ENCODE measurements at places on chromosomes 2 and 18.

- DNase-seq = no peak
Observed at GRCh38 chr2:1755436-1756191, 11.3 kb upstream of the PXDN start.

DNA sequence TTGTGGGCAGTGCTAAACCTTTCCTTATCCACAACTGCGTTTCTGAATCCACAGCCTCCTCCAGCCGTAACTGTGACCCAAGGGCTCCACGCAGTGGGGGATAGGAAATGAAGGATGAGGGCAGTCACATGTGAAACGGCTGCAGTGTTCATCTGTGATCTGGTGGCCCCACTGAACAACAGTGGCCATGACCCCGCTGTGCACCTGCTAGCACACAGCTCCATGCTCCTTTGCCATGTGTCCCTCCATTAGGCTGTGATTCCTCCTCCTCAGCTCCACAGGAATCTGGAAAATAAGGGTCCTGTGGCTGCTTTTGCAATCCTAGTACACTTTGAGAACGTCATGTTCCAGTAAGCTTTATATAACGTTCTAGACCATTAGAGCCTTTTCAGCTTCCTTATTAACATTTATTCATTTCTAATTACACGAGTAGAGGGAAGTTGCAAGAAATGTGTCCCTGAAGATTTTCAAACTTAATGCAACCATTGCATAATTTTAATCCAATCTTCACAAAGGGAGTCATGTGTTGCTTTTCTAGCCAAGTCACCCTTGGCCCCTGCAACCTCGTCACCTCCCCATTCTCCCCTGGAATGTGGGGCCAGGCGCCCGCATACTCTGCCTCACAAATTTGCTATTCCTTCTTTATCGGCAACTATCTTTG, 7.1 kb upstream of the NAPG start:
- DNase-seq = no peak

DNA sequence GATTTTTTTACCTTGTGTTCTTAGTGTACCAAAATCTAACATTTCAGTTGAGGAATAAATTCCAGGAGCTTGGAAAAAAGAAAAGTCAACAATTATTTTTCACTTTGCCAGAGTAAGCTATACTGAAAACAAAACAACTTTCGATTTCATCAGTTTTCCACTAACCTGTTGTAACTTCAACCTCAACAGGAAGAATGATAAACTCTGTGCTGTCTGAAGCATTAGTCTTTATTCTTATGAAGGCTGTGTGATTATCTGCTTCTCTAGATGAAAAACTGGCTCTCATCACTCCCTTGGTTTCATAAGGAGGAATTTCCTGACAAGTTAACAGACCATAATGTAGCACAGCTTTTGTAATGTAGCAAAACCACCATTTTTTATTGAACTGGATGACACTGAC, 121.2 kb downstream of the ZAP70 start:
- DNase-seq = no peak

DNA sequence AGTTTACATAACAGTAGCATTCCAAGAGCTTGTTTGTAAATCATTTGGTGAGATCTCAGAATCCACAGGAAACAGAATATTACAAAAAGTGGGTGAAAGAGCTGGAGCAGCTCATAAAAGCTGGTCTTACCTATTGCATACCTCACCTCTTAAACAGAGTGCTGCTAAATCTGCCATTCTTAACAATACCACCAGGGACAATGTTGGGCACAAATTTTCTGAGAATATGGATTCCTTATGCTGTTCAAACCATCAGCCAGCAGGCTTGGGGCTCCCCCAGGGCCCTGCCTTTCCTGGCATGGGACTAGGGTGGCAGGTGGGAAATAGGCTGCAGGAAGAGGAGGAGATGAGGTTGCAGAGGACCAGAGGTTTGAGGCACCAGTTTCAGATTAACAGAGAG, 55.6 kb downstream of the TGFA start:
- DNase-seq = no peak

- no peak for DNase-seq
Observed at GRCh38 chr2:237894986-237895543, 35.6 kb downstream of the RAMP1 start.

DNA sequence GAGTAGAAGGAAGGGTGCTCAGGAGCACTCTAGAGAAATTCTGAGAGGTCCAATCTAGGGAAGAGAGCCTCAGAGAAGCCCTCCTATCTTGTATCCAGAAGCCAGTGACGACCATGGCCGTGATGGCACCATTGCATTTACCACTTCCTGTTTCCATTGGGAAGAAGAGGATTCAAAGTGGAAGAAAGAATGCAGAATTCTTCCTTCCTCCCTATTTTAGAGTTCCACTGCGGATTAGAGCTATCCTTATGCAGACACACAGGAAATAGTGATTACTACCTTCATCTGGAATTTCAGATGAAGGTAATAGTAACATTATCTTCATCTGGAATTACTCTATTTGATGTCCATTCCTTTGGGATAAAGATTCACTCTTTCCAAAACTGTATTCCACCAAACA, 45.6 kb upstream of the PCBP1 start:
- DNase-seq = no peak

DNA sequence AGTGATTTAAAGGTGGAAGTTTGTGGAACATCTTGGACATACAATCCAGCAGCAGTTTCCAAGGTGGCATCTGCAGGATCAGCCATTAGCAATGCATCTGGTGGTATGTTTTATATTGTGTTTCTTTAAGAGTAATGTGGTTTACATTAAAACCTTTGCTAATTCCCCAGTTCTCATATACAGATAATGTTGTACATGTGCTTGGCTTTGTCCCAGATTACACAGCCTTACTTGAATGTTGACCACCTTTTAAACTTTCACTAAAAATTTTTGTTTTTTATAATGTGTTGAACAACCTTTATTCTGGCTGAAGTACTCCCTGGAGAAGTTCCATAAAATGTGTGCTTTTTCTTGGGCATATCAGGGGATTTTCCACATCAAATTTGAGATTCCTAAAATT, 57.5 kb downstream of the MIB1 start:
- no peak for DNase-seq

DNA sequence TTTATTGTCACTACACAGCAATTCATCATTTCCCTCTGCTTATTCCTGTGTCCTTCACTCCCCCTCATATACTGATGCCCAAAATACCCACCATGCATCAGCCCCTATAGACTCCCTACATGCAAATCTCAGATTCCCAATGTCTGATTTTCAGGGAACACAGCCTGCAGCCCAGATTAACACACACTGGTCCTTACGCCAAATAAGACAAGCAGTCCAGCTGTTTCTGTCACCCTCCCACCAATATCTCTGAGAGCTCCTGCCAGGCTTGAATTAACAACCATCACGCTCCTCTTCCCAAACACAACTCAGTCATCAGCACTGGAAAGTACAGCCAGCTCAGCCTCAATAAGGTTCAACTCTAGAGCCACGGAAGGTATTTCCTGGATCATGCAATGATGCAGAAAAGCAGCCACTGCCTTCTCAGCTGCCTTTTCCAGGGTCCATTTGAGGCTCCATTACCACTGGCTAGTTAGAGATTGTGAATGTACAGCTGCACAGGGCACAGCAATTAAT, 39.0 kb upstream of the SLC35F5 start:
- DNase-seq = no peak

DNA sequence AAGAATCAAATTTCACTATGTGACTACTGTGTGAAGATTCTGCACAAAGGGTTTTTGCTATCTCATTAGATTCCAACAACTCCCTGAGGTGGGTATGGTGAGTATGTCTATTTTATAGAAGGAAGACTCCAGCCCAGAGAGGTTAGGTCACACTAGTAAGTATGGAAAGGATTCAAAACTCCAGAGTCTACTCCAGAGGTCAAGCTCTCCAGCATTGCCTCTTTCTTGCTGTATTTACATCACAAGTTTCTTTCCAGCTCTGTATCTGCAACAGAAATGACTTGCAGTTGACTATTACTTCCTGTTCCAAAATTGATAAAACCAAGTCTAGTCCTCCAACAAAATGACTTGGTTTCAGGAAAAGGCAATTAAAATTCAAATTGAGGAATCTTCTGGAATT, 2.1 kb downstream of the COL4A4 start:
- no peak for DNase-seq

DNA sequence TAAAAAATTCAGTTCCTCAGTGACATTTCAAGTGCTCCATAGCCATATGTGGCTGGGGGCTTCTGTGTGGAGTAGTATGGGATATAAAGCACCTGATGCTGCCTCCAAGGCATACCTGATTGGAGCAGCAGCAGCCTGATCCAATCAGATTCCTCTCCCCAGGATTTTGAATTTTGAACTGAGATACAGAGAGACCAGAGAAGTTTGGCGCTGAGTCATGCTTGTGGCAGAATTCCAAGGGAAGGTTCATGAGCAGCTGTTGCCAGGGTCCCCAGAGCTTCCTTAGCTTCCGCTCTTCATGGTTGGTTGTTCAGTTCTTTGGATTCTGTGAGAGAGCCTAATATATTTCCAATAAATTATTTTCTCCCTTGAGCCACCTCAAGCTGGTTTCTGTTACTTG, 29.0 kb upstream of the CFAP36 start:
- DNase-seq = no peak

DNA sequence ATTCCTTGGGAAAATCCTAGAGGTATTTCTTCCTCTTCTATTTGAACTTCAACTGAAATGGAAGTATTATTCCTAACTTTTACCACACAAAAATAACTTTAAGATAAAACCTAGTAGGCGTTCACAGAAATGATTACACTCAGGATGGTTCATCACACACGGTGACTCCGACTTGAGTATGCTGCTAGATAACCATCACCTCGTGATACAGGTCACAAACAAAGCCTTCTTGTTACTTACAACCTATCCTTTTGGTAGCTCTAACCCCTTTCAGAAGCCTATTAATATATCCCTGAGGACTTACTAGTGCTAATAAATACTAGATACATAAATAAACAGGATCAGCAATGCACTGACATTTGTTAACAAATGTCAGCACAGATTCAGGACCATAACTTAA, 101.0 kb upstream of the DNER start:
- no peak for DNase-seq

DNA sequence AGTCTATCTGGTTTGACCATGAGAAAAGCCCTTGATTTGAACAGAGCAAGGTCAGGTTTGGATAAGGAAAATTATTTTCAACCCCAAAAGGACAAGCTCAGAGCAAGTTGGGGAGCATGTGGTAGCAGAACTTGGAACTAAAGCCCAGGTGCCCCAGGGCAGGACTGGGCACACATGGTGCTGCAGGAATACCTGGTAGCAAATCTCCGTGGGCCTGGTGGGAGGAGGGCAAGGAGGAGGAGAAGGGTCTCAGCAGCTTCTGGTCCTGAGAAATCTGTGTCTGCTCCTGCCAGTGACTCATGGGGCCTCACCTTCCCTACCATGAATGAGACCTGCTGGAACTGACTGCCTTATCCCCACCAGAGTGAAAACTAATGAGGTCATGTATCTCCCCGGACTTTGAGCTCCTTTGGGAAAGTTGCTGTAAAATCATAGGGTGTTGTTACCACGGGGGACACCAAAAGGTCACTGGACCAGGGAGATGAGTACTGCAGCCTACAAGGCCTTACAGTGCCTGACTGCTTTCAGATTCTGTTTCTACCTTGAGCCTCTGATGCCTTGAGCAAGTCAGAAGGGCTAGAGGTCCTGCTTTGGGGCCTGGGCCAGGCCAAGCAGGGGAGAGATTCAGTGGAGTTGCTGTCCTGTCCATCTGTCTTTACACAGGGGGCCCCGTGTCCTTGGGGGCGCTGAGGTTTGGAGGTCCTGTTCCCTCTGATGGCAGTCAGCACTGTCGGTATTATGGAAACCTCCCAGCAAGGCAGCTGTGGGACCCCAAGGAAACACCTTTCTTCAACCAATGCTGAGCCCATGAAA, 304.0 kb downstream of the MYCN start:
- DNase-seq = no peak

GRCh38 chr2:118290411-118291250, 202.4 kb downstream of the INSIG2 start:
- no peak for DNase-seq

Measured in stimulated activated CD4-positive, alpha-beta T cell treated with anti-CD3 and anti-CD28 coated beads, Interleukin-1b, Interleukin-23, amount 100 ng/mL, for 1 hour (primary cell).